Foreskin melanocyte (primary cell): ENCODE measurements at places on chromosomes 1 and 21.

DNA sequence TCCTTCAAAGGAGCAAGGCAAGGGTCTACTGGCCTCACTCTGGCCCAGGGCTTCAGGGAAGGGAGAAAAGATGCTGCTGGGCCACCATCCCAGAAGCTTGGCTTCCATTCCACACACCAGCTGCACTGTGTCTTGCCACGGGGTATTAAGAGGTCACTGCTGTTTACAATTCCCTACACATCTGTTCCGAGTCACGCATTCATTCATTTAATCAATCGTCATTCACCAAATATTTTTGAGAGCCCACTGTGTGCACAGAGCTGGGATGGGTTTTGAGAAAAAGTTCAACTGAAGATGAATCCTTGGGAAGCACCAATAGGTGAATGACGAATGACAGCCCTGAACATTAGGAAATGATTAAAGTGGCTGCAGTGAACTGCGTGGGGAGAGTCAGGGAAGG is 101.7 kb downstream of the NAV1 start:
- DNase-seq: no peak

GRCh38 chr1:186094172-186094571 is 280.9 kb downstream of the TPR start:
- no peak for DNase-seq

DNA sequence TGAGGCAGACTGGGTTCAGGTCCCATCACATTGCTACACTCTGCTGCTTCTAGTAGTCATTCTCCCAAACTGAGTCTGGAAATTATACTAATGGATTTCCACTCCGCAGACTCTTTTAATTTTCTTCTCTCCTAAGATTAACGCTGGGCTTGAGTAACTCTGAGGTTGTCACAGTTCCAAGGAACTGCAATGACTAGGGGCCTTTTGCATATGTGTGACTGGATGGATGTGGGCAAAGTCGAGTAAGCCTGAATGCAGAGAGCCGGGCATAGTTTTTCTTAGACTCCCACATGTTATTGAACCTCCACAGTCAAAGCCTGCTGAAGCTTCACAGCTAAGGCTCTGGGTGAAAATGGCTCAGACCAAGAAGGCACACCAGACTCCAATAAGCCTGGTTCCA is 160.9 kb upstream of the PROX1 start:
- no peak for DNase-seq

GRCh38 chr1:221816899-221817298 is 75.0 kb upstream of the DUSP10 start:
- DNase-seq: peak; percentile 74

- no peak for DNase-seq
Observed at GRCh38 chr1:227131193-227131592, 187.1 kb downstream of the CDC42BPA start.

DNA sequence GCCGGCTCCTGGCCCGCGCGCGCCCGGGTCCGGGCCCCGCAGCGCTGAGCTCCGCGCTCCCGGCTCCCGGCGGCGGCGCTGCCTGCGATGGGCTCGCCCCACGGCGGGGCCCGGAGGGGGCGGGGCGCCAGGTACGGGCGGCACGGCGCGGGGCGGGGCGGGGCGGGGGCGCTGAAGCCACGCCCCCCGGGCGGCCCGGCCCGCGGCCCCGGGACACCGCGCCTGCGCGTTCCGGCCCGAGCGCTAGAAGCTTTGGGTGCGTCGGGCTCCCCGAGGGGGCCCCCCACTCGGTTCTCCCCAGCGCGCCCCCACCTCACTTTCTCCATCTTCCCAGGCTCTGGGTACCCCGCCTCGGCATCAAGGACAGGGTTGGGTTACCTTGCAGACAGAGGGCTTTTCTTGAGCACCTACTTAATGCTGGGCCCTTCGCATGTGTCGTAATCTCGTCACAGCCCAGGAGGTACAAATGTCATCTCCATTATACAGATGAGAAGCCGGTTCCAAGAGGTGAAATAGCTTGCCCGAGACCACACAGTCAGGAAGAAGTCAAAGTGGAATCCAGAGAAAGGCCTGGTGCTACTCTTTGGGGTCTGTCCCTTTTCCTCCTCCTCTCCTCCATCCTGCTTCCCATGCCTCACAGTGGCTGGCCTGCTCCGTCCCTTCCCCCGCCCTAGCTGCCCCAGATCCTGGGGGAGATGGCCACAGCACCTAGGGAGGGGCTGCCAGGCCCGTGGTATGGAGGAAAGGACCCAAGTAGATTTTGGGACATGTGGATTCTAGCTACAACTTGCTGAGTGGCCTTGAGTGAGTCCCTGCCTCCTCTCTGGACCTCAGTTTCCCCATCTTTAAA is 46.5 kb downstream of the RAP1GAP start:
- DNase-seq: no peak

- DNase-seq: no peak
Observed at GRCh38 chr1:99004861-99005442, at the start of gene PLPPR5. Gene PLPPR5, minus strand, starts transcription at chr1:99004861. Its CDS starts 190 bp downstream, at chr1:99004671.

DNA sequence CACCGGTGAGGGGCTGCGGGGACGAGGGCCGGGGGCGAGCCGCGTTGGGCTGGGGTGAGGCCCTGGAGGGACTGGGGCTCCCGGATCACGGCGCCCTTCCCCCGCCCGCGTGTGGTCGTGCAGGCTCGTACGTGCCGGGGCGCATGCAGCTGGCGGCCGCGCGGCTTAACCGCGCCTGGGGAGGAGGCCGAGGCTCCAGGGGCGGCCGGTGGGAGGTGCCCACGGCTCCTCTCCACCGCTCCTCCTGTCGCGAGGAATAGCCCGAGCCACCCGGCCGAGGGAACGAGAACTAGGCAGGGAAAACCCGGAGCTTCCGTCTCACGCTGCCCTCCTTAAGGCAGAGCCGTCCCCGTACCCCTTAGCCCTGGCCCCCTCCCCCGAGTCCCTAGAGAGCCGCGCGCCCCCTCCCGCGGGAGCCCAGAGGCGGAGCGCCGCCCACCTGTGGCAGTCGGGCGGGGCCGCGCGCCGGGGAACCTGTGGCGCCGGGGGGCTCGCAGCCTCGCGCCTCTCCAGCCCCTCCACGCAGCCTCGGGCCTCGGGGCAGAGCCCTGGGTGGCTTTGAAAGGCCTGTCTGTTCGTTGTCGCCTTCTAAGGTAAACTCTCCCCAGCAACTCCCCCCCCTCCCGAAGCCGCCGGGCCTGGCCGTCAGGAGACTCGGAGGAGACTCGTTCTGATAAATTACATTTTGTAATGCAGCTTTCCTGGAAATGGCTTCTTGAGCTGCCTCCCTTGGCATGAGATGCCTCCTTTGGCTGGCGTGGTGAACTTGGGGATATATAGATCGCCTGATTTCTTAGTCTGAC is 746 bp downstream of the AK4 start:
- no peak for DNase-seq

DNA sequence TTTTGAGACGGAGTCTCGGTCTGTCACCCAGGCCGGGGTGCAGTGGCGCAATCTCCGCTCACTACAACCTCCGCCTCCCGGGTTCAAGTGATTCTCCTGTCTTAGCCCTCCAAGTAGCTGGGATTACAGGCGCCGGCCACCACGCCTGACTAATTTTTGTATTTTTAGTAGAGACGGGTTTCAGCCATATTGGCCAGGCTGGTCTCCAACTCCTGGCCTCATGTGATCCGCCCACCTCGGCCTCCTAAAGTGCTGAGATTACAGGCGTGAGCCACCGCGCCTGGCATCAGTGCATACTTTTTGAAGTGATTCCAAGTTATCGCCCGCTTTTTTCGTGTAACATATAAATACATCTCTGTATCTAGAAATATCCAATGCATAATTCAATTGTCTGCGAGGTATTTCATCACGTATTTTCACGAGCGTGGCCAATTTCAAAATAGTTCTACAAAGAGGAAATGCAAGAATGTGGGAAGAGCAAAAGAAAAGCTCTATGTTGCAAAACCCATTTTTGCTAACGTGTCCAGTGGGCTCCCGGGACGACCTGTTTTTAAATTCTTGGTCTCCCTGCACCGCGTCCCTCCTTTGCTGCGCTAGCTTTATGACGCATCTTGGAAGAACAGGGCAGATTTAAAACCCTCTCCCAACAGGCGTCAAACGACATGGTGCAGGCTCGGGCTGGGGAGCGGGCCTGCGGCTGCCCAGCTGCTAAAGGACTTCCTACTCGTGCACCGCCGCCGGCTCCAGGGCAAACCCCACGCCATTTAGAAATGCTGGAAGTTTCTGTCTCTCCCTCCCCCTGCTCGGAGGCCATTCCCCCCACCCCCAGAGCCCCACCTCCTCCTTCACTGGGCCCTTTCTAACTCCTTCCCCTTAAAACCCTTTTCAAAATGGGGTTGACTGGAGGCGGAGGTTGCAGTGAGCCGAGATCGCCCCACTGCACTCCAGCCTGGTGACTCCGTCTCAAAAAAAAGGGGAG is 923 bp upstream of the IFNGR2 start:
- DNase-seq: peak; percentile 21

GRCh38 chr1:113904293-113904673 is 316 bp downstream of the AP4B1 start:
- no peak for DNase-seq

- no peak for DNase-seq
Observed at GRCh38 chr21:33362044-33362555, 37.3 kb downstream of the IFNAR1 start.

GRCh38 chr1:77438236-77438913 is 156.6 kb downstream of the AK5 start:
- no peak for DNase-seq

DNA sequence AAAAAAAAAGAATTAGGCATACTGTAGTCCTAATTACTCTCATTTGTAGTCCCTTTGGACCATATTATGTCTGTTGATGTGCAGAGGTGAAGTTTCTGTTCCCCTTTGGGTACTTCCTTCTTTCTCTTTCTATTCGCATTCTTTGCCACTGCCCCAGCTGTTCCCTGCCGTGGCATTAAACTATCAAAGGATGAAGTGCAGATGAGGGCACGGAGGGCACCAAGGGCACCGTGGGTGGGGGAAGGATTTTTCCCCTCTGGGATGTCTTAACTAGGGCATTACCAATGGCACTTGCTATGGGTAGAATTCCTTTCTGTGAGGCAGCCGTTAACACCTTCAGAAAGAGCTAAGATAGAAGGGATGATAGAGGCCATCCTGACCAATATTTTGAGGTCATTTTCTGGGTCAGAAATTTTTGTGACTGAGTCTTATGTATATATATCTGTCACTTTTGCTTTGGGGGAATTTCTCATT is 4.9 kb upstream of the MAPKAPK2 start:
- no peak for DNase-seq

- DNase-seq: no peak
Observed at GRCh38 chr1:242318140-242318539, 206.4 kb downstream of the PLD5 start.

DNA sequence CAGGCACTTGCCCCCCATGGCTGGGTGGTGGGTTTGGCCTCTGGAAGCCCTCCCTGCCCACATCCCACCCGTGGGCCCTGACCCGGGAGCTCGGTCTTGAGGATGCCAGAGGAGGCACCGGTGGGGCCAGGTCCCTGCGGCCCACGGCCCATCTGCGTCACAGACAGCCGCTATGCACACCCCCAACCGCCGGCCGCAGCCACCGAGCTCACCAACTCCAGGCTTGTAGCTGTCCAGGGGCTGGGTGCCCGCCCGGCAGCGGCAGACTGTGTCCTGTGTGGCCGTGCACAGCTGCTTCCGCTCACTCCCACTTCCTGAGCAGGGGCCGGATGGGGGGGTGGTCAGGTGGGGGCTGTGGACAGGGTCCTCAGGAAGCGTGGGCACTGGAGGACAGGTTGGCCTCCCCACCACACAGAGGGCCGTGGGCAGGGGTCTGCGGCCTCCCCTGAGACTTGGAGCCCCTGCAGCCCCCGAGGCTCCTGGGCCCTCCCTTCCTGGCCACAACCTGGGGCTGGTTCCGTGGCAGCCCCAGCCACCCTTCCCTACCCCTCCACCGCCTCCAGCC is 1.1 kb downstream of the TNFRSF4 start:
- DNase-seq: no peak

GRCh38 chr1:37472281-37472680 is 2.1 kb upstream of the ZC3H12A start:
- no peak for DNase-seq

DNA sequence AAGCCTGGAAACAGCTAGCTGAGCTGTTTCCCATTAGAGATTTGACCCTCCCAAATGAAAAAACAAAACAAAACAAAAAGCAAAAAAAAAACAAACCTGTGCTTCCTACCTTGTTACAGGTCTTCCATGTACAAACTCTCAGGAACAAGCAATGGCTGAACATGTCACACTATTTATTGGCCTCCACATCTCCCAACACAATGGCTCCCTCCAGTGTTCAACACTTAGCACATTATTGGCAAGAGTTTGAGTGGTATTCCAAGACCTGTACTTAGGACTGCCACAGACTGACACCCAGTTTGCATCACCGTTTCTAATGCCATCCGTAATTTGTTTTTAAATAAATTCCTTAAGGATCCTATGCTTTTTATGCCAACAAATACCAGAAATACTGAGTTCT is 195.0 kb upstream of the OLFM3 start:
- DNase-seq: peak; percentile 29

GRCh38 chr1:53116307-53116810 is 26.1 kb downstream of the SLC1A7 start:
- DNase-seq: no peak

DNA sequence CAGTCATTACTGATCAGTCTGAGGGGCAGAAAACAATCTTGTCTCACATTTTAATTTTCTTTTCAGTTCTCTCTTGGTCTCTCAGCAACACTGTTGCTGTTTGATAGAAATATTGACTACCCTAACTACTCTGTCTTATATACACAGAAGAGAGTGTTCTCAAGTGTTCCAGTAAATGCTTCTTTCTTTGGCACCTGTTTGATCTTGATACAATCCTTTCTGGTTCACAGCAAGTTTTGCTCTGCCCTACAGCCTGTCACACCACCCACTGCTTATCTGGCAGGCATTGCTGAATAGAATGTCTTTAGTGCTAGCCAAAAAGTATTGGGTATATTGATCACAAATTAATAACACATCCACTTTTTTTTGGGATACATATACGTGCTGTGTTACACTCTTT is 75.7 kb upstream of the WLS start:
- DNase-seq: no peak

- peak; percentile 98 for DNase-seq
Observed at GRCh38 chr1:66271216-66271903, 262.6 kb upstream of the SGIP1 start.

DNA sequence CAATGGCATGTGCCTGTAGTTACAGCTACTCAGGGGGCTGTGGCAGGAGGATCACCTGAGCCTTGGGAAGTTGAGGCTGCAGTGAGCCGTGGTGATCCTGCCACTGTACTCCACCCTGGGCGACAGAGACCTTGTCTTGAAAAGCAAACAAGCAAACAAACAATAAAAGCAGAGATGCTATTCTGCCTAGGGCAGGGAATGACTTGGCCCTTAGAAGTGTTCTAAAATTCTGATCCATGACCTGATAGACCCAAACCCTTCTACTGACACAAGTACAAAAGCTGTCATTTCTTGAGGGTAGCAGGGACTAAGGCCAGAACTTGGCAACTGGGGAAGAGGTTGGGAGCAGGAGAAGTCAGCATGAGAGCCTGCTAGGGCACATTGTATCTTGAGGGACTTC is 15.6 kb upstream of the NCF2 start:
- DNase-seq: no peak

DNA sequence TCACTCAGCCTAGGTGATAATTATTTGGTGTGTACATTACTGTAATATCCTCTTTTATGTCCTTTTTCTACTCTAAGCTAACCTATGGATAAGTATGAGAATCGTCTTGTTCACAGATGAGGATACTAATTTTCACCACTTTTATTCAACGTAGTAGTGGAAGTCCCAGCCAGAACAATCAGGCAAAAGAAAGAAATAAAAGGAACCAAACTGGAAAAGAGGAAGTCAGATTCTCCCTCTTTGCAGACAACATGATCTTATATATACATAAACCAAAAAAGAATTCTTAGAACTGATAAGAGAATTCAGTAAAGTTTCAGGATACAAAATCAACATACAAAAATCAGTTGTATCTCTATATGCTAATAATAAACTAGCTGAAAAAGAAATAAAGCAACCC is 12.6 kb upstream of the RGL1 start:
- no peak for DNase-seq
